ENCODE measurements at places on chromosomes 6 and 20. TPM values are rescaled to one million over a fixed set of nuclear protein-coding genes. Genes with fewer than 3 reads are reported as not detected.

The SRSF12 gene
- 23.2 TPM for total RNA-seq

The KCNK15 gene
- total RNA-seq: 0.21 TPM

DNA sequence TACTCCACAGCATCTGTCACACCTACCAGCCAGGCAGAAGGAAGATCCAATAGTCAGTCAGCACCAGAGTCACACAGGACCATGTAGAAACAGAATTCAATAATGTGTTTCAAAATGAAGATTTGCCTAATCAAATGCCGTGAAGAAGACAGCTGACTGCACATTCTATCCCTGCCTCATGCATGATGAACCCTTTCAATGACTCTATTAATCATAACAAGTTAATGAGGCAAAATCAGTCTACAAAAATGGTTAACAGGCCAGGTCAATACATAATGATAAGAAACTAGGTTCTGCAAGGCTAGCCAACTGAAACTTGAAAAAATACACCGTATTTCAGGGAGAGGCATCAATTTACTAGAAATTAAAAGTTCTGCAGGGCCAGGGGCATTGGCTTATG is 6.7 kb upstream of the PNRC1 start:
- no peak for DNase-seq
- no peak overlapping the region for H3K4me3 ChIP-seq
- no peaks in the 10 kb centered on the region for H3K27me3 ChIP-seq

GRCh38 chr6:12403947-12404647 is 113.9 kb downstream of the EDN1 start:
- H3K27me3 ChIP-seq: no peaks in the 10 kb centered on the region
- no peak for DNase-seq
- peaks cover 11% of the 10 kb centered on the region for H3K4me1 ChIP-seq
- H3K36me3 ChIP-seq: no peaks in the 10 kb centered on the region
- H3K27ac ChIP-seq: no peak overlapping the region

DNA sequence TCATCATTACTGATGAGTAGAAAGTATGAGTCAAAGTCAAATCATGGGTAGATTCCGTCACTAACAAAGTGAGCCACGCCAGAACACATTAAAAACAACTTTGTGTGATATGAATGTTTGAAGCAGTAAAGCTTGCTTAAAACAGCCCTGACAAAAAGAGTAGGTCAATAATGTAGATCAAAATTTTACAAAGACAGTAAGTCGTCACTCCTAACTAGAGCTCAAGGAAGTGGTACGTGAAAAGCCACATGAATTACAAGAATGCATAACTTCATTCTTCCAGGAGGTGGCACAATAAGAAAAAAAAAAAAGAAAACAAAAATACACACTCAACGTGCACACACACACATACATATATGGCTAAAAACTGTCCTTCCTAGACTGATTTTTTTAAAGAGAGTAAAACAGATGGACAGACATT is 69.9 kb downstream of the HACE1 start:
- no peaks in the 10 kb centered on the region for H3K27me3 ChIP-seq
- no peaks in the 10 kb centered on the region for H3K4me1 ChIP-seq
- peaks cover 14% of the 10 kb centered on the region for H3K36me3 ChIP-seq

DNA sequence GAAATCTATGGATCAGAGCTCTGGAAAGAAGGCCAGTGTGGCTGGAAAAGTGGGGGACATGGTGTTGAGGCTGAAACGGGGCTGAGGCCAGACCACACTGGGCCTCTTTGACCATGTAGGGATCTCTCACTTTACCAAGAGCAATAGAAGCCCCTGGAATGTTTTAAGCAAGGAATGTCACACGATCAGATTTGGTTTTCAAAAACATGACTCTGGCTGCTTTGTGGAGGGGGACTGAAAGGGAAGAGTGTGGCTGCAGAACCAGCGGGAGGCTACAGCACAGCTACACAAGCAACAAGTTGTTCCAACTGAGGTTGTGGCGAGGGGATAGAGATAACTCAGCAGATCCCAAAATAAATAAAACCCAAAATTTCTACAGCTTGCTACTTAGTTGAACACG is 346.0 kb downstream of the NRN1 start:
- DNase-seq: no peak
- H3K4me1 ChIP-seq: peaks cover 9% of the 10 kb centered on the region
- no peaks in the 10 kb centered on the region for H3K27me3 ChIP-seq
- no peaks in the 10 kb centered on the region for H3K36me3 ChIP-seq
- no peak overlapping the region for H3K27ac ChIP-seq

- H3K4me1 ChIP-seq: no peaks in the 10 kb centered on the region
- no peaks in the 10 kb centered on the region for H3K27me3 ChIP-seq
- H3K27ac ChIP-seq: no peak overlapping the region
- no peak for DNase-seq
- no peak overlapping the region for H3K4me3 ChIP-seq
Observed at GRCh38 chr6:135231469-135231844, 50.3 kb downstream of the MYB start.

- H3K4me3 ChIP-seq: no peak overlapping the region
- H3K27me3 ChIP-seq: no peaks in the 10 kb centered on the region
- DNase-seq: no peak
- no peaks in the 10 kb centered on the region for H3K36me3 ChIP-seq
- no peak overlapping the region for H3K27ac ChIP-seq
Observed at GRCh38 chr6:162702446-162702845, 25.1 kb downstream of the PRKN start.

- no peak overlapping the region for H3K4me3 ChIP-seq
- no peak overlapping the region for H3K27ac ChIP-seq
- H3K27me3 ChIP-seq: no peaks in the 10 kb centered on the region
- H3K36me3 ChIP-seq: no peaks in the 10 kb centered on the region
- no peaks in the 10 kb centered on the region for H3K4me1 ChIP-seq
- DNase-seq: no peak
Observed at GRCh38 chr6:158387578-158387977, 75.3 kb downstream of the TULP4 start.
